Dermis blood vessel endothelial cell (primary cell): ENCODE measurements at places on chromosomes 6 and 20. TPM values are rescaled to one million over a fixed set of nuclear protein-coding genes. Genes with fewer than 3 reads are reported as not detected.

- peak; percentile 17 for DNase-seq
Measured at GRCh38 chr20:15911581-15911980, 661.7 kb downstream of the KIF16B start.

RRP36 gene
- 100 and 147 TPM in 2 replicates for total RNA-seq

DNA sequence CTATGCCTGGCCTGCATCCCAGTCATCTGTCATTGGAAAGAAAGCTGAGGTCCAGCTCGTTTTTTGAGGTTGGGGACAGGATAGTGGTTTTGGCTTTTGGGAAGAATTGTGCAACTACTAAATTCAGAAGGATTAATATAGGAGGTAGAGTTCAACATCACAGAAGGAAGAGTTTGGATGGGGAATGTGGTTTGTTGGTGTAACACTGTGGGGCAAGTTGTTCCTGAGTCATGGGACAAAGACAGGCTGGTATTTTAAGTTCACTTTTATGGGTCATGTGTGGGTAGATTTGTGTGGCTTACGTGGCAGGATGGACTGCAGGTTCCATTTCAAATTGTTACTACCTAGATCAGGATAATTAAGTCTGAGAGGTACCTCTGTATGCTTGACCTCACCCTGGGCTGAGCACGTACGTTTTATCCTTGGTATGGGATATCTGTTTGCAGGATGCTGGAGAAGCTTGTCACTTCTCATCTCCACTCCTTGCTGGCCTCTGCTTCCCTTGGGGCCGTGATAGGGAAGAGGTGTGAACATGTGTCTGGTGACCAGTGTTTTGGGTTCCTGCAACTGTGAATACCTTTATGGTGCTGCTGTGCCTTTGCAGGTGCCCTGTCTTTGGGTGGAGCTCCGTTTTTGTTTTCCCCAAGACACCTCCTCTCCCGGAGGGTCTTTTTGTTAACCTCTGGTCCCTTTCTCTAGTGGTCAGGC, 177.6 kb downstream of the JARID2 start:
- DNase-seq: no peak

CRIP3 gene
- 0.34 TPM in 1 of 2 replicates, not detected in the other for total RNA-seq

GRCh38 chr6:32816746-32817204, at the start of gene HLA-DOB:
HLA-DOB (minus strand) TSS chr6:32817002; CDS start chr6:32816951, 51 bp downstream.
- peak; percentile 65 for DNase-seq

FUT9 gene
- not detected in 2 replicates for total RNA-seq

DNA sequence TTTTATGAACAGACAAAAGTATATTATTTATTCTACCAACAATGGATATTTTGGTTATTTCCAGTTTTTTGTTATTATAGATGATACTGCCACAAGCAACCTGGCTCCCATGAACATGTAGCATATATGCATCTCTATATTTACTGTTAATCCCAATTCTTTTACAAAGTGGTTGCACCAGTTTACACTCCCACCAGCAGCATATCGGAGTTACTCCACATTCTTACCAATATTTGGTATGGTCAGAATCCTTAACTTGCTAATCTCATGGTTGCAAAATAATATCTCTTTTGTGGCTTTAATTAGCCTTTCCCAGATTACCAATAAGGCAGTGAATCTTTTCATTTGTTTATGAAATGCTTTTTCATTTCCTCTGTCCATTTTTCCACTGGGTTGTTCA, 137.6 kb upstream of the CDYL start:
- no peak for DNase-seq

DNA sequence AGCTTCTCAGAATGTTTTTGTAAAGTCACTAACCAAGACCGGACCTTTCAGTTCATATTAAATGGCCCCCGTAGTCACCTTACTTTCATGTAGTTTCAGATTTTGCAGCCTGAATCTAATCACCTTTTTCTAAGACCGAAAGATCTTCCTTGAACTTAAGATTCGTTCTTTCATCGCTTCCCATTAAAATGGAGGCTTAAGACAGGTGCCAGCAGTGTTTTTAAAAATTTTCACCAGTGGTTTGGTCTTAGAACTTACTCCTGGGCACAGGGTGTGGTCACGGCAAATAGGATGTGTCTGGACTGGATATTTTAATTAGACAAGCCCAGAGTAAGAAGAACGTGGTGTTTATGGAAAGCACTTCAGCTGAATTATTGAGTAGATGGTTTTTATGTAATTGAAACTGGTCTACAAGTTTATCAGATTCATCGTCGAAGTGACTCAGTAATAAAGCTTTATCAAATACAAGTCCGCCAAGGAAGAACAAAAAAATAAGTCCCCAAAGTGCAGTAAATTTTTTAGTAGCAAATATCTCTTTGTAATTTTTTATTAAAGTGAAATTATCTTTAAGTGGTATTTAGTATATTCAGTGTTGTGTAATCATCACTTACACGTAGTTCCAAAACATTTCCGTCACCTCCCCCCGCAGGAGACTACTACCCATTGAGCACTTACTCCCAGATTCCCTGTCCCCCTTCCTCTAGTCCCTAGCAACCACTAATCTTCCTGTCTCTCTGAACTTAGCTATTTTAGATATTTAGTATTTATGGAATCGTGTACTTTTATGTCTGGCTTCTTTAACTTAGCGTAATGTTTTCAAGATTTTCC, 868 bp downstream of the SRSF3 start:
- peak; percentile 71 for DNase-seq

DNA sequence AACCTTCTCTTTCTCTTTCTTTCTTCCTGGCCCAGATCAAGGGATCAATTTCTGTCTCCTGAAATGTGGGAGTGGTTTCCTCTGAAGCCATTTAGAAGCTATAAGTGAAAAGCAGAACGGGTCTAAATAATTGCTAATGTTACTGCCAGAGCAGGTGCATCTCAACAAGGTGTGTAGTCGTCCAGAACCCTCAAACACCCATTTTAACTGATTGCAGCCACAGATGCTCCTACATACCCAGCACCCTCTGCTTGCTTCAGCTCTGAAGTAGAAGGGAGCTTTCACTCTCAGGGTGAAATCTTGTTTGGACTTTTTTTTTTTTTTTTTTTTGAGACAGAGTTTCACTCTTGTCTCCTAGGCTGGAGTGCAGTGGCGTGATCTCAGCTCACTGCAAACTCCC, 592.1 kb upstream of the ARID1B start:
- DNase-seq: no peak

DNA sequence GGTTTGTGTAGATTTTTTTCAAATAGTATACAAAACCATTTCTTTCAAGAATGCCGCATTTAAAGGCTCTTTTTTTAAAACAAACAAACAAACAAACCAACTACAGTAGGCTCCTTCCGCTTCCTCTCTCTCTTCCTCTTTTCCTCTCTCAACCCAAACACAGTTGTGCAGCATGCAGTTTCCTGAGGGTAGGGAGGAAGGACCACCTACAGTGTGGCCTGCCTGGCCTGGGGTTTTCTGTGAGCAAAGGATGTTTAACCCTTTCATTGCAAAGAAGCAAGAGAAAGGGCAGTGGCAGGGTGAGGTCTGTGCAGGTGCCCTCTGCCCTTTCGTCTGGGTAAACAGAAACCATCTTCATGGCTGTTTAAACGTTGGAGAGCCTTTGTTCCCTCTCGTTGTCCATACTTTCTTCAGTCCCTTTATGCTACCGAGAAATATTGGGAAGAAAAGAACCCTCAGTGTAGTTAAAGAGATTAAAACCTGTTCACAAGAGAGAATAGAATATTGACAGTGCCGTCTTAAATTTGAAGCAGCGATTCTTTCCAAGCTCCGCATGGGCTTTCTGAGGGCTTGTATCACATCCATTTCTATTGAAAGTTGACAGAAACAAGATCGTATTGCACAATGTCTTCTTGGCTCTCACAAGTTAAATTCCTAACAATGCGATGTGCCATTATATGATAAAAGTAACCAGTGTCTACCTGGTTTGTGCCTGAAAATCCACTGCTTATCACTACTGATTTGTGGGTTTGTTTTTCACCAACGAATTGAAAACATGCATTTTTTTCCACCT, 215.5 kb upstream of the SNX9 start:
- no peak for DNase-seq

GRCh38 chr6:169212436-169212835, 41.2 kb downstream of the THBS2 start:
- DNase-seq: peak; percentile 35

GRCh38 chr6:139146317-139146726, 11.4 kb downstream of the HECA start:
- DNase-seq: no peak

- peak; percentile 4 for DNase-seq
Measured at GRCh38 chr20:33009214-33010132, 2.0 kb downstream of the BPIFB2 start.

DNA sequence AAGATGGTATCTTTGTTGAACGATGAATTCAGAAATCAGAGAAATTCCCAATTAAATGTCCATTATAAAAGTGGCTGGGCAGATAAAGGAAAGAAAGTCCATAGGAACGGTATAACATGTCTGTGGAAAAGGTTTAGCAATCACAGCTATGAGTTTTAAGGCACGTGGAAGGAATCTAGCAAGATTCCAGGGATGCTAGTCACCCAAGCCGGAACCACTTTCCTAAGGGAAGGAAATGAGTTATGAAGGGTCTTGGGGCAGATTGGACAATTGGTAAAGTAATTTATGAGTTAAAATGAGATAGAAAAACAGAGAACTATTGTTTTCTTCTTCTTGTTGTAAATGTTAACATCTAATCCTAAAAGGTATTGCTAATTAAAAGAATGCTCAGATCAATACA, 384.8 kb downstream of the ADGRB3 start:
- DNase-seq: no peak

GRCh38 chr6:125950293-125950692, 6.3 kb upstream of the HINT3 start:
- DNase-seq: no peak

EEF1A2 gene
- total RNA-seq: 5.0 and 5.3 TPM in 2 replicates

- no peak for DNase-seq
Measured at GRCh38 chr6:12776291-12776690, 59.7 kb downstream of the PHACTR1 start.

DNA sequence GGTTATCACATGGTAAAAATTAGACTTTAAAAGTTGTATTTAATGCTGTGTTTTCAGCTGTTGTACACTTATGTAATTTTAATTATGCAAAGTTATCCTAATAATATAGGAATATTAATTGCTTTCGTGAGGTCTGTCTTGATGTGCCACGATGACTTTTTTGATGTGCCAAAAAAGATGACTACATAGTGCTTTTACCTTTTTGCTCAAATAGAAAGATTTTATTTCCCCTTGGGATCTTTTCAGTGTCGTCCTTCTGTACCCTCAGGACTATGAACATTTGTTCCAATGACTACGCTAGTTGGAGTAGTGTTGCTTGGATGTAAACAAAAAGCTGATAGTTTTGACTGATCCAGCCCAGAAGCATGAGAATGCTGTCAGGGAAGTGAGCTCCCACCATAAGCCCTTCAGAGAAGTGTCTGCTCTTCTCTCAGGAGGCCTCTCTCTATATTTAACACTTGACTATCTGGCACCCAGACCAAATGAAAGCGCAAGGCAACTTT, 1.2 kb upstream of the CD164 start:
- DNase-seq: no peak

- no peak for DNase-seq
Measured at GRCh38 chr6:21079468-21080048, 514.0 kb upstream of the SOX4 start.

- DNase-seq: peak; percentile 72
Measured at GRCh38 chr6:3489027-3489757, 32.3 kb upstream of the SLC22A23 start.

DNA sequence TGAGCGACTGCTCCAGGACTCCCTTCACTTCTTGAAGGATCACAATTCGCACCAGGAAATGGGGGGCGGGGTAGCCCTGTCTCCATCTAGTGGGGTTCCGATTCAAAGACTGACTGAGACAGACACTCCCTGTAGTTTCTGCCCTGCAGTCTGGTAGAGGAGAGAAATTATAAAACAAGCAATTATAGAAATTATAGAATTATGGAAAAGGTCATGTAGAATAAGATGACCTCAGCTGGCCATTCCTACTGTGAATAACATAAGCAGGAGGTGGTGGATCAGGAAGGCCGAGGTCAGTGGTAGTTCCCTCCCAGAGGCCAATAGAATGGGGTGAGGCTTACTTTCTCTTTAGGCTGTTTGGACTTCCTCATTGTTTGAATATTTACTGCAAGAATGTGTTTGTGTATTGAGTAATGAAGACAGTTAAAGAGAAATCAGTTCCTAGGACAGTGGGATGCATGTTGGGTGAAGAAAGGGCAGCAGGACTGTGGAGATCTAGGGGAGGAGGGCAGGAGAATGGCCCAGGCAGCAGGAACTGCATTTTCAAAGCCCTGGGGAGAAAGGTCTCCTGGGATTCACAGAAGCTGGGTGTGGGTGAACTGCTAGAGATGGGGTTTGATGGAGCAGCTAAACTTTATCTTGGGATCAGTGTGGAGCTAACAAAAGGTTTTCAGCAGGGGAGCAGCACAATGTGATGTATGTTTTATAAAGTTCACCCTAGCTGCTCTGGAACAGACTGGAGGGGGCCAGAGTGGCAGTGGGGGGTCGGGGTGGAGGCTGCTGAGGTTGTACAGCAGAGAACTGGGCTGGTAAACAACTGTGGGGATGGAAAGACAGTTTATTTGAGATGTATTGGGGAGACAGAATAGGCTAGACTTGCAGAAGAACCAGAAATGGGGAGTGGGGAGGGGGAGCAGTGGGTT, 2.1 kb downstream of the ZNF341 start:
- DNase-seq: peak; percentile 69

DNA sequence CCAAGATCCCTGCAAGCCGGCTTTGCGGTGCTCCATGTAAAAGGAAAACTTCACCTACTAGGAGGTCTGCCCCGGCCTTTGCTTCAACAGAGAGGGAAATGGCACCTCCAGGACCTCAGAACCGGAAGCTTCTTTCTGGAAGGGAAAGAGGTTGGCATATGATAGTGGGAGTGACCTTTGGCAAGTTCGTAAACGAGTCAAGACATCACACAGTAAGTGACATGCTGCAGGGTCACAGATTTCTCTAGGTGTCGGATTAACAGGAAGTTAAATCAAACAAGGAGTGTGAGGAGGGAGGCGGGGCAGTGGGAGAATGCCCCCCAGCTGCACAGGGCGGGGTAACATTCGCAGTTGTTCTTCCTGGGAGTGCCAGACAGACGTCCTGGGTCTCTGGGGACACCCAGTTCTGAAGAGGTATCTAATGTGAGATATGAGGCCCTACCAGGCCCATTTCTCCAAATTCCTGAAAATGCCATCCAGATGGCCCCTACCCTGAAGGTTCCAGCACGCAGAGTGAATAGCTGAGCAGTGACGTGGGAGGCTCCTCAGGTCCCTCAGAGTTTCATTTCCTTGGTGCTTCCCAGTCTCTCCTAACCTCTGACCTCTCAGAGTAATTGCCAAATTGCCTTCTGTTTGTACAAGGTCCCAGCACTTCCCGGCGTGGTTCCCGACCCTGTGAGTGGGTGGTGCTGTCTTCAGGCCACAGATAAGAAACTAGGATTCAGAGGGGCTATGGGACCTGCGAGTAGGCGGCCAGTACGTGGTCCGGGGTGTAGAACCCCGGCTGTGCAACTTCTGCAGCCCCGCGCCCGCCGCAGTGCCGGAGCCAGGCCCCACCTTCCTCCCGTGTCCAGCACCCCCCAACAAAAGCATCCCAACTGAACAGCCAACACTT, 1.9 kb downstream of the RRBP1 start:
- peak; percentile 41 for DNase-seq
